ENCODE measurements at places on chromosomes 16 and 17. TPM values are rescaled to one million over a fixed set of nuclear protein-coding genes. Genes with fewer than 3 reads are reported as not detected.
A peak's percentile ranks its signal among the peaks of the same experiment; 100 is the strongest.

- DNase-seq: no peak
Observed at GRCh38 chr16:4324492-4325252, 8.8 kb downstream of the GLIS2 start.

- DNase-seq: peak; percentile 40
Observed at GRCh38 chr16:89712274-89712781, 8.4 kb downstream of the VPS9D1 start.

- DNase-seq: no peak
Observed at GRCh38 chr16:83676086-83676485, 131.7 kb upstream of the HSBP1 start.

DNA sequence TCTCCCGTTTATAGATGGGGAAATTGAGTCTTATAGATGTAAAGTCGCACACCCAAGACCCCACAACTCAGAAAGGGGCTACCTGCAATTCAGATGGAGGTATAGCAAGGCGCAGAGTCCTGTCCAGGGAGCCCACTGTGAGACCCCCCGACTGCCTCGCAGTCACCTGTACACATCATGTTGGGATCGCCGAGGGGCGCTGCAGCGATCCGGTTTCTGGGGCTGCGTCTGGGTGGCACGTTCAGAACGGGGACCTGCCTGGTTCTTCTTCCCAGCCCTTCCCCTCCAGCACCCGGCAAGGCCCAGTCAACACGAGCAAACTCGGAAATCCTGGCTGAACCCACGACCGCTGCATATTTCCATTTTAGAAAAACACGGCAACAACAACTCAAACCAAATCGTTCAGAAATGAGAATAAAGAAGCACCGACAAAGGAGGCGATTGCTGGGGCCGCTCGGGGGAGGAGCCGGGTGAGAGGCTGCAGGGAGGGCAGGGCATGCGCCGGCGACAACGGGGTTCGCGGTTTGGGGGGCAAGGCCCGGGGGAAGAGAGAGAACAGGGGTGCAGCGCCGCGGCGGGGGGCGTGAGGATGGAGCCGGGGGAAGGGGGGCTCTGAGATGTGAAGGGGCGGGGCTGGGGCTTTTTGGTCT, 643 bp downstream of the HSDL1 start:
- peak; percentile 53 for DNase-seq

- peak; percentile 43 for DNase-seq
Observed at GRCh38 chr17:32558326-32558955, 71.6 kb downstream of the CDK5R1 start.

DNA sequence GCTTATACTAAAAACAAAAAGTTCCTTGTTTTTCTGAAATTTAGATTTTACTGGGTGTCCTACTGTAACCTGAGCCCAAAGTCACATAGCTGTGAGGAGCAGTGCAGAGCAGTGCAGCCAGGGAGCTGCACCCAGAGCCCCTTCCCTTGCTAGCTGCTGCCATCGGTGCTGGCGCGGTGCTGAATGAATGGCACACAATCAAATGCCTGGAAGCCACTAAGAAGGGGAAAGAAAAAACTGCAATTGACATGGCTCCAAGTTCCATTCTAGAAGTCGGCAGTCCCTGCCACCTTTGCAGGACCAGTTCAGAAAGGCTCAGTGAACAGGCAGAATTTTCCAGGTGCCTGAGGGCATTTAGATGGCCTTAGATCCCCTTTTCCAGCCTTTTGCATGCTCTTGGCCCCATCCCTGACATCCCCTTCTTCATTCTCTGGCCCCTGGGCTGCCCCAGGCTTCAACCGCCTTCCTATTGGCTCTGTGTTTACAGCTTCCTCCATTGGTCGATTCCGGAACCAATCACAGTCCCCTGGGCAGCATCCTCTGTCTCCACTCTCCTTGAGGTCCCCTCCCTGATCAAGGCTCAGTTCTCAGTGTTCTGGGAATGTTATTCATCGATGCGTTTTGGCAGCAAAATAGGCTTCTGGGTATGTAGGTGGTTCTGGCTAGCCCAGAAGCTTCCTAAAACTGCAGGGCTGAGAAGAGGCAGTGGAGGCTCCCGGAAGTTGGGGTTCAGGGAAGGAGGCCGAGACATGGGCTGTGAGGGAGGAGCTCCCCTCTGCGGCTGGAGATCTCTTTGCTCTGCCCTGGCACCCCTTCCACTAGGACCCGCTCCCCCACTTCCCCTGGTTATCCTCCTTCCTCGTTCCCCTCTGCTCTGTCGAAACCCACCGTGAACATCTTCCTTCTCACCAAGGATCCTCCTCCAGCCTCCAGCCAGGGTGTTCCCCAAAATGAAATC, 37.9 kb downstream of the ATP2C2 start:
- DNase-seq: no peak

GRCh38 chr16:57764341-57765159, 29.0 kb downstream of the KATNB1 start:
- DNase-seq: peak; percentile 79

DNA sequence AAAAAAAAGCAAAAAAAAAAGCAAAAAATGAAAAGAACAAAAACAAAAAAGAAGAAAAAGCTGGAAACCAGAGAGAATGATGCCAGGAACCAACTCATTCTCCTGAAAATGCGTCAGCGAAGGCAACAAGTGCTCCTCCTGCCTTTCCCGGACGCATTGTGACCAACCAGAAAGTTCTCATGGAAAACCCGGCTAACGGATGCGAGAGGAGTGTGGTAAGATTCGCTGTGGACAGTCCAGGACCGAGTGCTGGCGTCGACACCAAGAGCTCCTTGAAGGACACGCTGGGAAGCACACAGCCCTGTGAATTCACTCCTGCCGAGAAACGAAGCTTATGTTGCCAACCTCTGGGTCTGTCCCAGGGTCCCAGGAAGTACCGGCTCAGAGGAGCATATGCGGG, 43.4 kb downstream of the METRNL start:
- DNase-seq: no peak

DNA sequence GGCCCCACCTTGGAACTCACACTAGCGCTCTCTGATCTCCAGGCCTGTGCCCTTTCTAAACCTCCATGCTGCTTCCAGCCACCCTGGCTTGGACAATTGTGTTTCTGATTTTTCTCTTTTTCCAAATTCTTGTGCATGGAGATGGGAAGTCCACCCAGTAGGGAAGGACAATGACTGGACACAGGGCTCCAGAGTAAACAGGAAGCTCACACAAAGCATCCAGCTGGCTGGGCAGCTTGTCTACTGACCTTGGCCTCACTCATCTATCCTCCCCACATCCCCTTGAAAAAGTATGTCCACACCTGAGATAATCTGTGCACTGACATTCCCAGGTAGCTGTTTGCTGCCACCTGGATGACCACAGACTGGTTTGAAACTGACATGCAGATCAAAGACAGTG, 331.2 kb upstream of the MAF start:
- DNase-seq: no peak

DNA sequence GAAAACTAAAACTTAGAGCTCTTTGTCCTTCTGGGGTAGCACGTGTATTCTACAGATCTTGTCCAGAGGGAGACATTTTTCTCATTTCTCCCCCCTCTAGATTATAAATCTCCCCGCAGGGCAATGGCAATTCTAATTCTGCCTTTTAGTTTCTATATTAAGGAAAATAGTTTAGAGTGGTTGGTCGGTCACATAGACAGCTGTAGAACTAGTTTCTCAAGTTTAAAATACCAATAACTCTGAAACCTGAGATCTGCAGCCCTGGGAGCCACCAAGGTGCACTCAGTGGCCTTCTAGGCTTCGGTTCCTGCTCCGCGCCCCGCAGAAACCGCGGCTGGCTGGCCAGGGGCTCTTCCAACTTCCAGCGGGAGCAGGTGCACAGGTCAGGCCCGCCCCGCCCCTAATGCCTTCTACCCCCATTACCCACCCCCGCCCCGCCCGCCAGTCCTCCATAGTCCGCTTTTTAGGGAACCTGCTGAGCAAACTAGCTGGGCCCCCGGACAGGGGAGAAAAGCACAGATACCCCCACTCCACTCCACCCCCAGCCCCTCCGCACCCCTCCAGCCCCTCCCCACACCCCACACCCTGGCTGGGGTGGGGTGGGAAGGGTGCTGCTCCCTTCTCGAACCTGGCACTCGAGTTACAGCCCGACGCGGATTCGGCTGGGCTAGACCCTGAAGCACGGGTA, 431 bp downstream of the SLFN11 start:
- no peak for DNase-seq

GRCh38 chr16:85891033-85891775, 7.8 kb upstream of the IRF8 start:
- no peak for DNase-seq

DNA sequence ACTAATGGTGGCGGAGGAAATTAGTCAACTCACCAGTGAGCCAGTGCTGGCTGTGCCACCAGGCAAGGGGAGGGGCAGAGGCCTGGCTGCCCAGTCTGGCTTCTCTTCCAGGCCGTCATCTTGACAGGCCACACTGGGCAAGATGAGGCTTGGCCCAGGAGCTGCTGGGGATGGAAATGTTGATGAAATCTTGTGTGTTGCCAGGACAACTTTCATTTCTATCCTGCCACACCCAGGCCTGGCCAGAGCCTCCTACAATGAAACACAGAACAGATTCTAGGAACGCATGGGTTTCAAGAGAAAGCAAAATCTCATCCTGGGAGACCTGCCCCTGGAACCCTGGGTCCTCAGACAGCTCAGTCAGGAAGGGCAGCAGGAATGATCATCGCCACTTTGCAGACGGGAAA, 9.3 kb downstream of the HEXIM2 start:
- DNase-seq: no peak

GRCh38 chr17:10251212-10251948, 53.0 kb upstream of the GAS7 start:
- no peak for DNase-seq

- no peak for DNase-seq
Observed at GRCh38 chr17:48840441-48840840, 9.6 kb downstream of the CALCOCO2 start.

The KRT33A gene
- total RNA-seq: not detected

The CACNA1H gene
- not detected for total RNA-seq

The CYTH1 gene
- 148 TPM for total RNA-seq

The KCNH4 gene
- not detected for total RNA-seq
